Esophagus squamous epithelium (tissue), 5 donors: ENCODE measurements at places on chromosomes 16 and 17.

DNA sequence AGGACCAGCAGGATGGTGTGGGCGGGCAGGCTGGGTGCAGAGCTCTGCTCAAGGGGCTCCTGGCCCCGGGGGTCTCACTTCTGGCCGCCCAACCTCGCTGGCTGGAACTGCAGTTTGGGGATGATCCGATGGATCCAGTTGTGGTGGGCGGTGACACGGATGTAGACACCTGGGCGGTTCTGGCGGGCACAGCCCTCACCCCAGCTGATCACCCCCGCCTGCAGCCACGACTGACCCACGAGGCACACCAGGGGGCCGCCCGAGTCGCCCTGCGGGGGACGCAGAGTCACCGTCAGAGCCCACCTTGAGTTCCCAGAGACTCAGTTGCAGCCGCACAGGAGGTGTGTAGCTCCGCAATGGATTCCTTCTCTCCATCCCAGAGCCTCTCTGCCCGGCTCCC, 7.5 kb downstream of the PRSS27 start:
- DNase-seq: no peak

DNA sequence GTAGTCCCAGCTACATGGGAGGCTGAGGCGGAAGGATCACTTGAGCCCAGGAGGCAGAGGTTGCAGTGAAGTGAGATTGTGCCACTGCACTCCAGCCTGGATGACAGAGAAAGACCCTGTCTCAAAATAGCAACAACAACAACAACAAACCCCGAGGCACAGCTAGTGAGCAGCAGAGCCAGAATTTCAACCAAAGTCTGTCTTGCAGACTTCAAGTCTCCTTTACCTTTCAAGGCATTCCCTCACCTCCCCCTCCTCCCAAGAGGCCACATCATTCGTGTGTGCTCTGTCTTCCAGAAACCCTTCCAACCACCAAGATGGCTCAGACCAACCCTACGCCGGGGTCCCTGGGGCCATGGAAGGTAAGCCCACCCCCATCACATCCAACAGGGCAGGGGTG, 2.2 kb downstream of the CRYBA1 start:
- no peak for DNase-seq

DNA sequence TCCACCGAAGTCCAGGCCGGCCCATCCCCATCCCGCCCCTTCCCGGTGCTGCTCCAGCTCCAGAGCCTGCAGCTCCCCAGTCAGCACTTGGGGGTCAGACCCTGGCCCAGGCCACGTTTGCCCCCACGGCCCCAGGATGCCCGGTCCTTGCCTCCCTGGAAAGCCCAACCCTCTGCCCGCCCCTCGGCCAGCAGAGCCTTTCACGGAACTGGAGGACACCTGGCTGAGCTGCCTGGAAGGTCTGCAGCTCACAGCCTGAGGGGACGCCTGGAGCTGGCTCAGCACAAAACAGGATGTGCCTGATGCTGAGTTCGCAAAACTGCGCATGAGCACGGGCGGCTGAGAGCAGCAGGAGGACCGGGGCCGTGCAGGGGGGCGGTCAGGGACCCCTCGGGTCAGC, 29.7 kb upstream of the SSTR5 start:
- DNase-seq: no peak

GRCh38 chr17:76700617-76701470, 9.9 kb downstream of the MXRA7 start:
- no peak for DNase-seq

DNA sequence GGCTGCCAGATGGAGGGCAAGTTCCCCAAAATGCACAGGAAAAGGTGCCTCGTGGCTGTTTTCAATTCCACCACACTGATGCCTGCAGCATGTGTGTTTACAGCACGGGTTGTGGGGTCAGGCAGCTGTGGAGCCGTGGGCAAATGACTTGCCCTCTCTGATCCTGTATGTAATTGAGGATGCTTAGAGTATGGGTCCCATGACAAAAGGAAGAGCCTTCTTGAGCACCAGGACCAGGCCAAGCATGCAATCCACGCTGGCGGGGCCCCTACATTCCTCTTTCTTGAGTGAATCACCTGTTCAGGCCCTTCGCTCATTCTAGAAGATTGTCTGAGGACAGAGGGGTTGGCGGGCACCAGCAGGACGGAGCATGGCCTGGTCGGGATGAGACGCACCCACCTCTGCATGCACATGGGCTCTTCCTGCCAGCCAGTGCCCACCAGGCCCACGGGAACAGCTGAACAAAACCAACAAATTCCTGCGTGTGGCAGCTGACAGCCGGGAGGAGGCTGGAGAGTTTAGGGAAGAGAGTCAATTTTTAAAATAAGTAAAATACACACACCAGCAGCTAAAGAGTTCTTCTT, 1.4 kb upstream of the CTRB2 start:
- DNase-seq: no peak

GRCh38 chr16:70688246-70688742, 2.4 kb upstream of the MTSS2 start:
- DNase-seq: no peak

DNA sequence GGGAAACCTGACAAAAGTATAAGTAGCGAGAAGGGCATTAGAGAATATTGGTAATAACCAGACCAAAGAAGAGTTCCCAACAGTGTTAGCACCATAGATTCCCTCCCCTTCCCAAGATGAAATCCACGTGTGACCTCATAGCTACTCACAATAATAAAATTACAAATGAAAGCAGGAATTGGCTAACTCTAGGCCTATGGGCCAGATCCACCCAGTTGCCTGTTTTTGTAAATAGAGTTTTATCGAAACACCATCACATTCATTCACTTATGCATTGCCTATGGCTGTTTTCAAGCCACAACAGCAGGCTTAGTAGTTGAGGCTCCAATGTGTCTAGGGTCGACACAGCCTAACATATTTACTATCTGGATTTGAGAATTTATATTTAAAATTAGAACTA, 7.8 kb downstream of the CPHXL start:
- no peak for DNase-seq

GRCh38 chr16:23320693-23321092, 18.6 kb downstream of the SCNN1B start:
- no peak for DNase-seq

DNA sequence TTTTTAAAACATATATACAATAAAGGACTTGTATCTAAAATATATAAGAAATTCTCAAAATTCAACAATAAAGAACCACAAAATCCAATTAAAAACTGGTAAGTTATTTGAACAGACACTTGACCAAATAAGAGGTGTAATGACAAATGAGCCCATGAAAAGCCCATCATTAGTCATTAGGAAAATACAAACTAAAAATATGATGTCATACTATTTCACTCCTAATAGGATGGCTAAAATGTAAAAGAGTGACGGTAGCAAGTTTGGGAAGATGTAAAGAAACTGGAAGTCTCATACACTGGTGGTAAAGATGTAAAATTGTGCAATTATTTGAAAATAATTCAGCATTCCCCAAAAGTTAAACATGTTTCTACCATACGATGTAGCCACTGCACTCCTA, 1095.3 kb upstream of the CDH8 start:
- no peak for DNase-seq

DNA sequence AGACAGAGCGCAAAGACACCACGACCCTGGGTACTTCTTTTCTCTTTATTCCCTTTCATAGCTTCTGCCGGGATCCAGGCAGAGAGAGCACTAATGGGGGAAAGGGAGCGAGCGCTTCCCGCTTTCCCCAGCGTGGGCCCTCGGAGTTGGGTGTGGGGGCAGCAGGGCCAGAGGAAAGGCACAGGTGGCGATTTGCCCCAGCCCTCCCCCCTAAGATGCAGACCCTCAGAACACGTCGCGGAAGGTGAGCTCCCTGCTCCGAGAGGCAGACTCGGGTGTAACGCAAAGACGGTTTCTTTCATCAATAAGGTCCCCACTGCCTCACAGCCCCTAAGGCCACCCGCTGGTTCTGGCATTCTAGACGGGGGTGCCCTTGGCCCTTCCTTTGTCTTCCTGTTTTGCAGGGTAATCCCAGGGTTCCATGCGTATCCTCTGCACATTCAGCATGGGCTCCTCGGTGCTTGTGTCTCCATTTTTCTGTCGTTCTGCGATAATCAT, 570 bp upstream of the NME3 start:
- DNase-seq: no peak

DNA sequence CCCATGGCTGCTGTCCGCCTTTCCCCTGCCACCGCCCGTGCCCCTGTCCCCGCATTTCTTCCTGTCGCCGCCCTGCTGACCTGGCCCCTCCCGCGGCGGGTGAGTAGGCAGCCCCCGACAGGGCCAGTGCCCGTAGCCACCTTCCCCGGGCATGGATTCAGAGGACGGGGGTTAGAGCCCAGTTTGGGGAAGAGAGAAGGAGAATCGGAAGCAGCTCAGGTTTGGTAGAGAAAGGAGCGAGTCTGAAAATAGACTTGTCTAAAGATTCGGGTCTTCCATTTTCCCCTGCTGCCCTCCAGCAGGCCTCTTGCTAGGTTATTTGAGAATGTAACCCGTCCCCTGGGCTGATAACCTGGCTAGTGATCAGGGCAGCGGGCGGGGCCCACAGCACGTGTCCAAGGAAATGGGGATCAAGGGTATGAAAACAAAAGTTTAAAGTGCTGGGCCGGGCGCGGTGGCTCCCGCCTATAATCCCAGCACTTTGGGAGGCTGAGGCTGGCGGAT, 7.9 kb upstream of the CLDN9 start:
- DNase-seq: no peak

GRCh38 chr17:8438441-8438840, 2.8 kb downstream of the NDEL1 start:
- no peak for DNase-seq

GRCh38 chr16:11742093-11742535, 543 bp downstream of the TXNDC11 start:
- DNase-seq: no peak

DNA sequence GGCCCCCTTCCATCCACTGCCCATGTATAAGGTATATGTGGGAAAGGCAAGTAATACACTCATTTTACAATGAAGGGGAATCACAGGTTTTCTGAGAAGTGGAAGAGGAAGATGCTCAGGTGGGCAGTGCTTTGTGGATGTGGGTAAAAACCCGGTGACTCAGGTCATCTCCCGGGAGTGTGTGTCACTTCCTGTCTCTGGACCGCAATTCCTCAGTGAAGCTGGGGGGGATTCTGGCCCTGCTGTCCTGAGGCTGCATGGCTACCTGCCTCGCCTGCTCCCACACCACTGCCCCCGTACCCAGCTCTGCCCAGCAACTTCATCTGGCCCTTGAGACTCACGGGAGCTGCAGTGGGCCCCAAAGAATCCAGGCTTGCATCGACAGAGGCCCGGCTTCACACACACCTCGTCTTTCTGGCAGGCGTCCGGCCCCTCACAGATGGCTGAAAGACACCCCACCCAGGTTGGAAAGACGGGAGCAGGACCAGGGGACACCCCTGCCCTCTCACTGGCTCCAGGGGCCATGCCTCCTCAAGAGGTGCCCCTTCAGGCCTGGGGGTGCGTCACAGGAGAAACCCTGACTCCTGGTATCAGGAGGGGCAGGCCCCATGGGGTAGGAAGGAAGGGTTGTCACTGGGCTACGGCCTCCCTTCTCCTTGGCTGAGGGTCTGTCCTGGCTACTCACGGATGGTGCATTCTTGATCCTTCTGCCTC, 882 bp downstream of the SCARF1 start:
- no peak for DNase-seq

DNA sequence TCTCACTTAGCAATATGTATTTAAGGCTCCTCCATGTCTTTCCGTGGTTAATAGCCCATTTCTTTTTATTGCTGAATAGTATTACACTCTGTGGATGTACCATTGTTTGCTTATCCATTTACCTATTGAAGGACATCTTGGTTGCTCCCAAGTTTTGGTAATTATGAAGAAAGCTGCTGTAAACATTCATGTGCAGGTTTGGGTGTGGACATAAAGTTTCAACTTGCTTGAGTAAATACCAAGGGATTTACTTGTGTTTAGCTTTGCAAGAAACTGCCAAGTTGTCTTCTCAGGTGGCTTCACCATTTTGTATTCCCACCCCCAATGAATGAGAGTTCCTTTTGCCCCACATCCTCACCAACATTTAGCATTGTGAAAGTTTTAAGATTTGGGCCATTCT, 9.5 kb downstream of the LRRC36 start:
- no peak for DNase-seq

DNA sequence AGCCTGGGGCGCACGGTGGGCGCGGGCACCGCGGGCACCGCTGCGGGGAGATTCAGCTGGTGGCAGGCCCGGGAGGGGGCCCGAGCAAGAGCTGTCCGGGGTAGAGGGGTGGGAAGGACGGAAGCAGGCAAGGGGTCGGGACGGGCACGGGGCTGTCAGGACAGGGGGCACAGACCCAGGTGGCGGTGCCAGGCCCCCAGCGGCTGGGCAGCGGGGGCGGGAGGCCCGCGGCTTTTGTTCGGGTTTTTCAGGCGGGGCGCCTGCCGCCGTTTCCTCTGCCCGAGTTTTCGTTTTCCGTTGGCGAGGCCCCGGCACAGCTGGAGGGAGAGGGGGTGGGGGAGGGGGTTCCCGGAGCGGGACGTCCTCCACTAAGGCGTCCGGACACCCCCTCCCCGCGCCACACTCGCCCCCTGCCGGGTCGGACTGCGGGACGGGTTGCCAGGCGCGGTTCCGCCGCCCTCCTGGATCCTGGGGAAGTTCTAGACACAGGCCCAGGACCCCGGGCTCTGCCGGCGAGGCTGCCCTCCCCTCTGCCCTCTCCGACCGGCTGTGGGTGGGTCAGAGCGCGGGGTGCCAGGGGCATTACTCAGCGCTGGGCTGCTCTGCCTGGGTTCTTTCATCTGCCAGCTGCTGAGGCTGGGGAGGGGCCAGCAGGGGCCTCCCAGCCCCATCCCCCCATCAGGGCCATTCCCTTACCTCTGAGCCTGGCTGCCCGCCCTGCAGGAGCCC, 543 bp downstream of the ARHGAP23 start:
- no peak for DNase-seq

- DNase-seq: no peak
Observed at GRCh38 chr16:66569827-66570405, 3.7 kb downstream of the CMTM1 start.

DNA sequence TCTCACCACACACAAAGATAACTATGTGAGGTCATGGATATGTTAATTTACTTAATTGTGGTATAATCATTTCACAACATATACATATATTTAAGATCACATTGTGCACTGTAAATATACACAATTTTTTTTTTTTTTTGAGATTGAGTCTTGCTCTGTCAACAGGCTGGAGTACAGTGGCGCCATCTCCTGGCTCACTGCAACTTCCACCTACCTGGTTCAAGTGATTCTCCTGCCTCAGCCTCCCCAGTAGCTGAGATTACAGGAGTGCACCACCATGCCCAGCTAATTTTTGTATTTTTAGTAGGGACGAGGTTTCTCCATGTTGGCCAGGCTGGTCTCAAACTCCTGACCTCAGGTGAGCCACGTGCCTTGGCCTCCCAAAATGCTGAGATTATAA, 11.5 kb upstream of the PRSS54 start:
- no peak for DNase-seq

DNA sequence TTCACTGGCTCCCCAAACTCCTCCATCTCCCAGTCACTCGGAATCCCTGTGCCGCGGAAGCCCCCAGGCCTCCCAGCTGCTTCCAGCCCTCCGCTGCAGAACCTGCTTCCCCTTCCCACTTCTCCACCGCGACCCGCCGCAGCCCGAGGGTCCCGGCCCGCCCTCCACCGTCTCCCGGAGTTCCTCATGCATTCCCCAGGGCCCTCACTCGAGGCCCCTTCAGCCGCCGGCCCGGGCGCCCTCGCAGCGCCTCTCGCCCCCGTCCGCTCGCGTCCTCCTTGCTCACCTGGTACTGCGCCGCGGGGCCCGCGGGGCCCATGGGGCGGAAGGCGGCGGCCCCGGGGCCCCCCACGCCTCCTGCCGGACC, 329 bp downstream of the SMARCD2 start:
- peak; percentile 44 for DNase-seq
